ENCODE measurements at places on chromosomes 1 and 21.

GRCh38 chr21:38696579-38696978, 109.2 kb upstream of the ETS2 start:
- DNase-seq: no peak

DNA sequence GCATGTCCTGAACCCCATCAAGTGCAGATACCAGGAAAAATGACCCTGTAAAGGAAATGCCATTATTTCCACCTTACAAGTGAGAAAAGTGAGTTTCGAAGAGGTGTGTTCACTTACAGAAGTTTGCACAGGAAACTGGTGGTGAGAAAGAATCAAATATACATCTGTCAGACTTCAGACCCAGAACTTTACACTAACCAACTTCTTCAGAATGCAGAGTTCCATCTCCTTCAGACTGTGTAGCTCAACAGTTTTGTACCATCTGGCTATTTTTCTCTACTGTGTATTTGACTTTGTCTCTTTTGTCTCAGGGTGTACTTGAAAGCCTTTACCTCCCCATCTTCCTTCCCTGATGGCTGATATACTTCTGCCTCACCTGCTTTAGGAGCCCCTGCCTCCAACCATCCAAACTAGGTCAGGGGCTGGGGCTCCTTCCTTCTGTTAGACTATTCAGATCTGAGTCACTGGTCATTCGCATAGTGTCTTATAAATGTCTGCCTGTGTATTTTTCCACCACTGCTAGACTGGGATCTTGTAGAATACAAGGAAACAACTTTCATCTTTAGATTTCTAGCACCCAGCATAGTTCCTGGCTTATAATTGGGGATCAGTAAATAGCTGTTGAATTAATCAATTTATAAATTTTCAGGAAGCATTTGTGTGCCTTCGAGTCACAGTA, 247.9 kb downstream of the FGGY start:
- DNase-seq: no peak

GRCh38 chr1:214899908-214900460, 182.6 kb upstream of the KCNK2 start:
- peak; percentile 7 for DNase-seq

GRCh38 chr1:938088-938683, 14.5 kb downstream of the SAMD11 start:
- DNase-seq: peak; percentile 88

DNA sequence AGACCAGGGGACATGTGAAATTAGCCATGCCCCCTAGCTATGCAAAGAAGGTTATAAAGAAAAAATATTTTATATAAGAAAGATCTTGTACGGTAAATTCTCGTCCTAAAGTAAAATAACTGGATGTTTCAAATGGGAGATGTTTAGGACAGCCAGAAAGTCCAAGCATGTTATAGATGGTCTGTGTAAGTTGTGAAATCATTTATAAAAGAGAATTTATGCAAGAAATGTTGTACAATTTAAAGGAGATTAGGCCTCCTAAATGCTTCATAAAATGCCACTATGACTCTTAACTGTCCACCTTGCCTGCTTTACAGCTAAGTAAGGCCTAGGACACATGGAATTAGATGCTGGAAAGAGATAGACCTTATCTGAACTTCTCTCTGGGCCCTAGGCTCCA, 118.1 kb upstream of the POGK start:
- DNase-seq: no peak

DNA sequence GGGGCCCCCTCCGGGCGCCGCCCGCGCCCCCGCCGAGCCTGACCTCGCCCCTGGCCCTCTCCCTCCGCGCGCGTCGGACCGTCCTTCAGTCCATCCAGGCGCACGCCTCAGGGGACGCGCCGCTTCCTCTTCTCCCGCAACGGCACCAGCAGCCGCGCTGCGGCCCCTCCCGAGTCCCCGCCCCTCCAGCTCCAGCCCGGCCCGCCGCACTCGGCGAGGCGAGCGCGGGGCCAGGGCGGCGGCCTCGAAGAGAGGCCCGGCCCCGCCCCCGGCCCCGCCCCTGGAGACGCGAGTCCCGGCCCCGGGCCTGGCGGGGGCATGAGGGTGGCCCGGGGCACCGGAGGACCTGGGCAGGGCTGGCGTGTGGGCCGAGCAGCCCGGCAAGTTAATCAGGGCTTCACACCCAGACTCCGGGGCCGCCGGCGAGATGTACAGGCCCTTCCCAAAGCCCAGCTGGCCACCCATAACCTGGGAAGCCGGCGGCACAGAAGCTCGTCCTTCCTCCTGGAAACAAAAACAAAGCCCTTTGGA, at the start of gene IGSF3:
IGSF3 (minus strand) TSS at position 159 of the 531 bp plus-strand sequence. CDS start 1,407 bp downstream, outside the sequence.
- DNase-seq: peak; percentile 81

- no peak for DNase-seq
These were observed 86.9 kb downstream of the STUM start for GRCh38 chr1:226635456-226635941.

GRCh38 chr1:42529724-42530181, 66.7 kb downstream of the CCDC30 start:
- peak; percentile 15 for DNase-seq

GRCh38 chr1:169894424-169895145, 889 bp upstream of the SCYL3 start:
- DNase-seq: no peak

DNA sequence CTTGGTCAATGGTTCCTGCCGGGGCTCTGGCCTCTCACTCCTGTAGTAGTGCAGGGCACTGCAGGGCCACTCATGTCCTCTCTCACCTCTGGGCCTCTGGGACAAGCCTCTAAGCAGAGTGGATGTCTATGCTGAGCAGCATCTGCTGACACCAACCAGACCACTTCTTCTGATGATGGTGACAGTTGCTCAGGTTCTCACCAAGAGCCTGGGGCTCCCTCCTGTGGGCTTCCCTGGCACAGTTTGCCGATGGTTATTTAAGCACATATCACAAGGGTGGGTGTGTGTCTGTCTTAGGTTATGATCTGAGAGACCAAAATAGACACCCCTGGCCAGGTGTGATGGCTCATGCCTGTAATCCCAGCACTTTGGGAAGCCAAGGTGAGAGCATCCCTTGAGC, 17.4 kb upstream of the GPR137B start:
- DNase-seq: no peak

- no peak for DNase-seq
These were observed at the start of gene CATSPER4 for GRCh38 chr1:26190373-26190987. CATSPER4 (plus strand) TSS chr1:26190602; CDS start chr1:26190628, 26 bp downstream.

- no peak for DNase-seq
These were observed 189.6 kb downstream of the PLPP3 start for GRCh38 chr1:56389813-56390212.

DNA sequence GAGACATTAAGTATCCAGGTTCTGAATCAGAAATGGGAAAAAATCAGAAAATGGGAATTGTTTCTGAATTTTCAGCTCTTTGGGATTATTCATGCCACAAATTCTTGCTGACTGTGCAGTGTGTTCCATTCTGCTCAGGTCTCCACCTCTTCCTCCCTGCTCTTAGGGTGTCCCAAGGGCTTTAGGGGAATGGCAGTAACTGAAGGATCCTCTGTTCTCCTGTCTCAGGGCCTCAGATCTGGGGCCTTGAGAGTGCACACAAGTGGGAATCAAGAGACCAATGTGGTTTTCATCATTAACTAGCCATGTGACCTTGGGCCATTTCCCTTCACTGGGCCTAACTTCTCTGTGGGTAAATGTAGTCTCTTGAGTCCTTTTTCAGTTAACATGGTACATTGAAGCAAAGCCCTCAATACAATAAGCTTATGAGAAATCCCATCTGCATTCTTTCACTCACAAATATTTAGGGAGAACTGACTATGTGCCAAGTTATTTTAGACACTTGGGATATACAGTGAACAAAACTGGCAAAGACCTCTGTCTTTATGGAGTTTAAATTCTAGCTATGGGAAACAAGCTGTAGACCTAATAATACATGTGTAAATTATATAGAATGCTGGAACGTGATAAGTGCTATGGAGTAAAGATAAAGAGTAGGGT, 75.7 kb upstream of the SPATA6 start:
- no peak for DNase-seq

- no peak for DNase-seq
These were observed 868.7 kb upstream of the ADGRL4 start for GRCh38 chr1:79875187-79875586.

DNA sequence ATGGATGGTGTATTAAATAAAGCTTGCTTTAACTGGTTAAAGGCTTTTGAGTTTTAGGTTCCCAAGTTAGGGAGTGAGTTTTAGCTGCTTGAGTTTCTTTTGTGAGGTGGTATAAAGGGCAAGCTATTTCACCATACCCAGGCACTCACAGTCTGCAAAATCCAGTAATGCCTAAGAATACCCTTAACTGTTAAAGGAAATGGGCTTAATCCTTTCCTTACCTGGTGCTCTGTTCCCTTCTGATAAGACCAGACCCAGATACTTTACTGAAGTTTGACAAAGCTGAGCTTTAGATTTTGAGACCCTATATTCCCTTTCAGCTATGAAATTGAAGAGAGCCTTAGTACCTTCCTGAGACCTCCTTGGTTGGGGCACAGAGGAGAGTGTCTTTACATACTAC, 30.3 kb downstream of the MSTO1 start:
- DNase-seq: no peak

- no peak for DNase-seq
These were observed 9.3 kb upstream of the ANGPTL3 start for GRCh38 chr1:62588000-62588399.

GRCh38 chr1:236334893-236335545, 53.3 kb upstream of the ERO1B start:
- no peak for DNase-seq

- DNase-seq: no peak
These were observed 36.7 kb upstream of the APOBEC4 start for GRCh38 chr1:183689762-183690204.

DNA sequence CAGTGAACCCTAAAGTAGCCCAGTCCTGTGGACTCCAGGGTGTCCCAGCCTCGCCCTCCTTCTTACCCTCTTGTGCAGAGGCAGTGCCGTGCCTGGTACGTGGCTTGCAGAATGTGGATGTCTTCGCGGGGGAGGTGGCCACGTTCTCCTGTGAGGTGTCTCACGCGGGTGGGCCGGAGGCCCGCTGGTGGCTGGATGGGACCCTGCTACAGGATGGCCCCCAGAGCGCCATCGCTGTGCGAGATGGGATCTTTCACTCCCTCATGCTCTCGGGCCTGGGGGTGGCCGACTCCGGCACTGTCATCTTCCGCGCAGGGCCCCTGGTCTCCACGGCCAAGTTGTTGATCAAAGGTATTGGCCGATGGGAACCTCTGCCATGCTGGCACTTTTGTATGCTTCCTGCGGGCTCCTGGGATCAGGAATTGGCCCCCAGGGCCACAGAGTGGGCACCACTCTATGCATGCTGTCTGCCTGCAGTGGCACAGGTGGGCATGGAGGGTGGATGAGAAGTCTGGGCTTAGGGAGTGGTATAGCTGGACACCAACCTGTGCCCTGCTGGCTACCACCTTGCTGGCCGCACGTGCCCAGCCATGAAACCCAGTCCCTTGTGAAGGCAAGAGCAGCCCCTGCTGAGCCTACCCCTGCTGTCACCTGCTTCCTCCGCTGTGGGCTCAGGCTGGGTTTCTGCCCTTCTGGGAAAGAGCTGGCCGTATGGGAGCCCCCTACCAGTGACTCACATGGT, 92.9 kb downstream of the TRIM11 start:
- DNase-seq: no peak

GRCh38 chr1:935751-936231, 12.1 kb downstream of the SAMD11 start:
- no peak for DNase-seq

DNA sequence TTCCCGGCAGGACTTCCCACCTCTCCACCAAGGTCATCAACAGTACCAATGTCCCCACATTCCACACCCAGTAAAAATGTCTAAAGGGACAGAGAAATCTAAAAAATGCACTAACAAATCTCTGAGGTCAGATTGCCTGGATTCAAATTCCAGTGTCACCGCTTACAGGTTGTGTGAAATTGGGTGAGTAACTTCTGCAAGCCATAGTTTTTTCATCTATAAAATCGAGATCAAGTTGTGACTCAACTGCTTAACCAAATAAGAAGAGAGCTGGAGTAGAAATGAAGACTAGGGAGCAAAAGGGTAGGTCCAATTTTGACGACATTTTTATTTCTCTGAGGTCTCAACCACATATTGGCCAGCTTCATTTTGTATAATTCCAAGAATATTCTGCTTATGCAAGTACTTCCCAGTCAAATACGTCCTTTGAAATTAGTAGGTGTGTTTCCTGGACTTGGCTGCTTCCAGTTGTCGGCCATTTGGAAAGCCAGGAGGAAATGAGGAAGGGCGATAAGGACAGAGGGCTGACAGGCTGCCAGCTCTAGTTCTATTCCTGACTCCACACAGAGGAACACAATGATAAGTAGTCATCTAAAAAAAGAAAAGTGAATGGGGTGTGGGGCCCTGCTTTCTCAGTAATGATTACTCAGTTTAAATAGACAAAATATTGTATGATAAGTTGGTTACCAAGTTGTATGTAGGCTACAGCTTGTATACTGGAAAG, 57.7 kb upstream of the ZC3H11B start:
- DNase-seq: no peak

DNA sequence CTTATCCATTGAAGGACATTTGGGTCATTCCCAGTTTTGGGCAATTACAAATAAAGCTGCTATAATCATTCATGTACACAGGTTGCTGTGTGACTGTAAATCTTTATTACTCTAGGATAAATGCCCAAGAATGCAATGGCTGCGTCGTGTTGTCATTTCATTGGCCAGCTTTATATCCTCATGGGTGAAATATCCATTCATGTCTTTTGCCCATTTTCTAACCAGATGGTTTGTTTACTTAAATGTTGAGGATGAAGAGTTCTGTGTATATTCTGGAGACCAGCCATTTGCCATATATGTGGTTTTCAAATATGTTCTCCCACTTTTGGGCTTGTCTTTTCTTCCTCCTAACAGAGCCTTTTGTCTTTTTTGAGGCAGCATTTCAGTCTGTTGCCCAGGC, 25.3 kb downstream of the TRIM11 start:
- no peak for DNase-seq

DNA sequence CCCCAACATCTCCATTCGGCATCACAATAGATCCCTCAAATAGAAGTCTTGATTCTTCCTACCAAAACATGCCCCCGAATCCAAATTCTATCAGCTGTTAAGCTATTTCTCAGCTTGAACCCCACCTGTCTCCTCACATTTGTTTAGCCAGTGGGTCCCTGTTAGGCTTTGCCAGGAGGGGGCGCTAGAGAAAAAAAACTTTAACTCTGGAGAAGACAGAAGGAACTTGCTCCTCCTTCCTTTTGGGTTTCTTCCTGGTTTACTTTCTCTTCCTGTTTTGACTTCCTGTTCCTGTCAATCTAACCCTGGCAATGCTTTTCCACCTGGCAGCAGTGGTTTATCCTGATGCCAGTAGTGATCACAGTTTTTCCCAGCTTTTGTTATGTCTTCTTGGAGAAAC, 95.6 kb upstream of the KCNK1 start:
- DNase-seq: peak; percentile 35

GRCh38 chr1:164479242-164479641, 79.7 kb upstream of the PBX1 start:
- no peak for DNase-seq
